NCI-H774 (cell line): ENCODE measurements at places on chromosomes 5 and 9.

GRCh38 chr5:38317868-38318267 lies 59.5 kb downstream of the EGFLAM start:
- no peak for DNase-seq

- DNase-seq: peak; percentile 26
These were observed 1371.0 kb upstream of the DMAC1 start for GRCh38 chr9:9170439-9171134.

GRCh38 chr9:108434502-108434901 lies 421.3 kb downstream of the ACTL7B start:
- DNase-seq: no peak

GRCh38 chr5:149450199-149450598 lies 71.1 kb upstream of the IL17B start:
- no peak for DNase-seq
